ENCODE measurements at places on chromosomes 6 and 20.

DNA sequence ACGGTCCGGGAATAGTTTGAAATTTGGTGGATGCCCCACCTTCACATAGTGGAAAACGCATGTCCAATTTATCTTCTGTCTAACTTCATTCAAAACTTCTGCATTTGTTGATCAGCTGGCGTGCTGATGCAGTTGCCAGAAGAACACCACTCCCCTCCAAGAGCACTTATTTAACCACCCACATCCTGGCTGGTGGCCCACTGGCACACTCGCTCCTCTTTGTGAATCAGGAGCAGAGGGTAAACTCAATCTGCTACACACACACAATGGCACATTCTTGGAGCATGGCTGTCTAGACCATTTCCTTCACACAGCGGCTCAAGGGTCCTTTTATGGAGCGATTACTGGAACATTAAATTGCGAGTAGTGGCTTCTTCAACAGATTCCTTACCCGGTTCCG is 55.1 kb upstream of the CEP162 start:
- DNase-seq = no peak

DNA sequence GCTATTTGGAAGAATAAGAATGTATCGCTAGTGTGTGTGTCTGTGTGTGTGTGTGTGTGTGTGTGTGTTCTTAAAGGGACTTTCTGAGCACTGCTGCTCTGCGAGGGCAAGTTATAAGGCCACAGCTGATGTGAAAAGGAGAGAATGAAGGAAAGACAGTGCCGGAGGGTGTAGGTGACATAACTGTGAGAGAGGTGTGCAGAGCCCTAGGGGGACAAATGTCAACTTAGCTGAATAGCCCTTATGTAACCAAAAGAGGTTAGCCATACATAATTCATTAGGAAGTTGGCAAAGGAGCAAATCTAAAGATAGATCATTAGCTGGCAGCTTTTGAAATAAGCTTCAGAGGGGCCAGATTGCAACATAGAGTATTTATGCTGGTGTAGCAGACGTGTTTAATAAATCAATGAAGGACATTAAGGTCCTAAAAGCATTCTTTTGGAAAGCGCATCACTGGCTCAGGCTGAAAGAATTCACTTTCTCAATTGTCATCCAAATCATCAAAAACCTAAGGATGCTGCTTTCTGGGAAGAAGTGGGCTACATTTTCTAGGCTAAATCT is 81.0 kb downstream of the NDUFAF5 start:
- DNase-seq = no peak

GRCh38 chr6:5622276-5623005 is 361.1 kb downstream of the FARS2 start:
- DNase-seq = no peak

GRCh38 chr6:10558565-10558964 is 37.4 kb downstream of the GCNT2 start:
- DNase-seq = no peak

DNA sequence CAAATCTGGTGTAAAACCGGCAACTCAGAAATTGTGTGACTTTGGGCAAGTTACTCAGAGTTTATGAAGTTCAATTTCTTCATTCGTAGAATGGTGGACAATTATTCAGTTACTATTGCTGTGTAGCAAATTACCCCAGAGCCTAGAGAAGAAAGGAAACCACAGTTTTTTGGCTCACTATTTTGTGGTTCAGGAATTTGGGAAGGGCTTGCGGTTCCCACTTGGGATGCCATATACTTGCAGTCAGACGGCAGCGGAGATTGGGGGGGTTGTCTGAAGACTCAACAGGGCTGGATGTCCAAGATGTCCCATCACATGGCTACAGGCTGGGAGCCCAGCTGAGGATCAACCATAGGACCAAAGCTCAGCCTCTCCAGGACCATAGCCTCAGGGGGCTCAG is 108.1 kb downstream of the PCSK2 start:
- DNase-seq = no peak

GRCh38 chr20:11917663-11918062 is at the start of gene BTBD3:
TSS of gene BTBD3 (plus strand) at chr20:11917893. CDS start at chr20:11918276, 383 bp downstream.
- DNase-seq = no peak

- DNase-seq = no peak
Observed at GRCh38 chr6:98454809-98455322, 379.5 kb upstream of the POU3F2 start.

DNA sequence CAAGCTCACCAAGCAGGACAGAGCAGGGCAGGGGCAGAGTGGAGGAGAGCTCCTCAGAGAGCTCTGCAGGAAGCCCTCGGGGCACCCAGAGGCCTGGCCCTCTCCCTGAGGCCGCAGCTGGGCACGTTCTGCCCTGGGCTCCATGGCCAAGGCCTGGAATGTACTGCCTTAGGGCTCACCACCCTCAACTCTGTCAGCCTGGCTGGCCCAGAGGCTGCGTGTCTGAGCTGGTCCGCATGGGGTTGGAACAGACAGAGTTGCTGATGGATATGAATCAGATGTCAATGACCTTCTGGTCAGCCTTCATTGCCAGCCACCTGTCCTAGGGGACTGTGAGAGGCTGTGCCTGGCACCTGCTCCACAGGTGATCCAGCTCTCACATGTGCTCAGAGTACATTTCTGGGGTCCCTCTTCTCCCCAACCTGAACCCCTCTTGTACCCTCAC is 33.2 kb upstream of the PCMTD2 start:
- DNase-seq = no peak

GRCh38 chr20:40470445-40471260 is 218.4 kb downstream of the MAFB start:
- DNase-seq = no peak
